Stimulated activated naive CD8-positive, alpha-beta T cell treated with anti-CD3 and anti-CD28 coated beads, Interleukin-15, Interleukin-2, amounts not matched to agents 100 U/mL and 50 U/mL, for 24 hours (primary cell): ENCODE measurements at places on chromosomes 11 and 22.

GRCh38 chr22:41845380-41846267 is 12.7 kb downstream of the SREBF2 start:
- DNase-seq: no peak

- no peak for DNase-seq
These were observed 2.9 kb downstream of the IFITM5 start for GRCh38 chr11:296171-297050.

- DNase-seq: no peak
These were observed 69.7 kb downstream of the FANCF start for GRCh38 chr11:22555881-22556280.

DNA sequence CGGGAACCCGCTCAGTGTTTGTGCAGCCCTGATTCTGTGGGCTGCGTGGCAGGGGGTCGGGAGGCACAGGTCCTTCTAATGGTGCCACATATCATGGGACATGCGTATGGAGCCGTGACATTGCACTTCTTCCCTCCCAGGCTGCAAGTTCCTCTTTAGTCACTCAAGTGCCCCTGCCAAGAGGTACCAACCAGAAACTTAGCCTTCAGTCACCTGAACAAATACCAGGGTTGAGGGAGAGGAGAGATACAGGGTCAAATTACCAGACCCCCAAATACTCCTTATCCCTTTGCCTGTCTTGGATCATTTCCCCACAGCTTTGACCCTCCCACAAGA is 209.1 kb downstream of the BUD13 start:
- no peak for DNase-seq

GRCh38 chr11:10205928-10206327 is 88.1 kb downstream of the SBF2 start:
- no peak for DNase-seq

DNA sequence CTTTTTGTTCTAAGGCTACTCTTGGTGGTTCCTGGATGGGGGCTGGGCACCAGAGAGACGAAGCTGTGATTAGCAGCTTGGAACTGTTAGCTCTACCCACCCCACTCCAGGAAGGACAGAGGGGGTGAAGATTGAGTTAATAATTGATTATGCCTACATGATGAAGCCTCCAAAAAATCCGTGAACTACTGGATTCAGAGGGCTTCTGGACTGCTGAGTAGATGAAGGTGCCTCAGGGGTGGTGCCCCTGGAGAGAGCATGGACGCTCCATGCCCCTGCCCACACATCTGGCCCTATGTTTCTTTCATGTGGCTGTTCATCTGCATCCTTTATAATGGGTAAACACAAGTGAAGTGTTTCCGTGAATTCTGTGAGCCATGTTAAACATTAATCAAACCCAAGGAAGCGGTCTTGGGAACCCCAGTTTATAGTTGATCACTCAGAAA is 47.3 kb upstream of the CYP2D6 start:
- no peak for DNase-seq

GRCh38 chr22:42621505-42622002 is 6.9 kb upstream of the POLDIP3 start:
- peak; percentile 72 for DNase-seq

DNA sequence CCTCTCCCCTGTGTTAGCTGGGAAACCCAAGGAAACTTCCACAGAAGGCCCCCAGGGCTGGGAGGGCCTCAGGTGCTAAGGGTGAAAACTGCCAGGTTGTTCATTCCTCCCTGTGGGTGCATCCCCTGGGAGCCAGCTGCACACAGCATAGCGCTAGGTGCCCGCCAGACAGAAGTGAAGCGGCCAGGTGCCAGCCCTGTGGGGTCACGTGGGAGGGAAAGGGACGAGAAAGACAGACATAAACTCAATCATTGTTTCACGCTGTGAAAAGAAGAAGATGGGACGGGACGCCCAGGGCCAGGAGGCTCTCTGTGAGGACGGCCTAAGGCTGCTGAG is 31.6 kb upstream of the HMOX1 start:
- no peak for DNase-seq

DNA sequence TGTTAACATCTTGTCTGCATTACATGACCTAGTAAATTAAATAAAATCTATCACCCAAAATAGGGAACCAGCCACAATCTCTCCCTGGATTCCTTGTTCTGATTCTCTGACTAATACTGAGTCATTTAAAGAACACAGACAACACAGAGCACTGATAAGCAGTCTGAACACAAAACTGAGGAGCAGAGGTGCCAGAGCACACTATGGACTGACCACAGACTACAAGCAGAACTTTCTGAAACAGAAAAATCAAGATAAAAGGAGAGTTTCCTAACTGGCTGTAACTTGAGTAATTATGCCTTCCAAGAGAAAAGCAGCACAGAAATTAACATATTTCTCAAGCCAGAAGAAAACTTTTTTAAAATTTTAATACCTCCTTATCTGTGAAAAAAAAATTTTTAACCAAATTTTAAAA is 128.8 kb downstream of the SGSM3 start:
- DNase-seq: no peak

GRCh38 chr22:46202897-46203600 is 47.0 kb downstream of the CDPF1 start:
- no peak for DNase-seq

- DNase-seq: no peak
These were observed 357.8 kb upstream of the LARGE1 start for GRCh38 chr22:34278121-34278520.

DNA sequence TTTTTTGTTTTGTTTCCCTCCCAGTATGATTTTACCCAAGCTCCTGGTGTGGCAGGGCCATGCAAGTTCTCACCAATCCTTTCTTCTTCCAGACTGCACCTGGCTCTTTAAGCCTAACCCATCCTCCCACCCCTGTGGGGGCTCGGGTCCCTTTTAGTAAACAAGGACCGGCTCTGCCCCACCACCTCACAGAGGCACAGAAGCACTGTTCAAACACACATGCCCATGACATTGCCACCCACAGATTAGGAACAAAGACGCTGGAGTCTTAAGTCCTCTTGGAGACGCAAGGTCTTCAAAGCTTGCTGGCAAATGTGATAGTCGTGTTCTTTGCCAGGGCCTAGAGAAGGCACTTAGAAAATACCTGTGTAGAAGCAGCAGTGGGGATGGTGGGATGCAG is 18.9 kb downstream of the UQCR10 start:
- no peak for DNase-seq

- no peak for DNase-seq
These were observed 51.9 kb upstream of the ALX4 start for GRCh38 chr11:44361813-44362212.

- DNase-seq: no peak
These were observed 24.1 kb downstream of the PTDSS2 start for GRCh38 chr11:473962-474785.

DNA sequence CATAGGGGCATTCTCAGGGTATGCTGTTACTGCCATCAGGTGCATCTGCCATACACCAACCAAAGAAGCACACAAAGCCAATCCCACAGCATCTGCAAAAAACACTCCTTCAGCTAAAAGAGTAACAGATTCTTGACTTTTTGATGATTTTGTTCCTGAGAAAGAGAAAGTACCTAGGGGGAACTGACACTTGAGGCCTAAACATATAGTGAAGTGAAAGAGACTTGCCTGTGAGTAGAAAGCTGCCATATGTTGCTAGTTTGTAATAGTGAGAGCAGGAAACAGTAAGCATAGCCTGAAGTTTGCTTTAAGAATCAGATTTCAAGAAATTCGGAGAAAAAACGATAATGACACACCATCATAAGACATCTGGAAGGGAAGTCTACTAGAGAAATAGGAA is 97.9 kb upstream of the CTSC start:
- DNase-seq: no peak

- DNase-seq: no peak
These were observed 113.4 kb downstream of the TRPC6 start for GRCh38 chr11:101470419-101470818.

DNA sequence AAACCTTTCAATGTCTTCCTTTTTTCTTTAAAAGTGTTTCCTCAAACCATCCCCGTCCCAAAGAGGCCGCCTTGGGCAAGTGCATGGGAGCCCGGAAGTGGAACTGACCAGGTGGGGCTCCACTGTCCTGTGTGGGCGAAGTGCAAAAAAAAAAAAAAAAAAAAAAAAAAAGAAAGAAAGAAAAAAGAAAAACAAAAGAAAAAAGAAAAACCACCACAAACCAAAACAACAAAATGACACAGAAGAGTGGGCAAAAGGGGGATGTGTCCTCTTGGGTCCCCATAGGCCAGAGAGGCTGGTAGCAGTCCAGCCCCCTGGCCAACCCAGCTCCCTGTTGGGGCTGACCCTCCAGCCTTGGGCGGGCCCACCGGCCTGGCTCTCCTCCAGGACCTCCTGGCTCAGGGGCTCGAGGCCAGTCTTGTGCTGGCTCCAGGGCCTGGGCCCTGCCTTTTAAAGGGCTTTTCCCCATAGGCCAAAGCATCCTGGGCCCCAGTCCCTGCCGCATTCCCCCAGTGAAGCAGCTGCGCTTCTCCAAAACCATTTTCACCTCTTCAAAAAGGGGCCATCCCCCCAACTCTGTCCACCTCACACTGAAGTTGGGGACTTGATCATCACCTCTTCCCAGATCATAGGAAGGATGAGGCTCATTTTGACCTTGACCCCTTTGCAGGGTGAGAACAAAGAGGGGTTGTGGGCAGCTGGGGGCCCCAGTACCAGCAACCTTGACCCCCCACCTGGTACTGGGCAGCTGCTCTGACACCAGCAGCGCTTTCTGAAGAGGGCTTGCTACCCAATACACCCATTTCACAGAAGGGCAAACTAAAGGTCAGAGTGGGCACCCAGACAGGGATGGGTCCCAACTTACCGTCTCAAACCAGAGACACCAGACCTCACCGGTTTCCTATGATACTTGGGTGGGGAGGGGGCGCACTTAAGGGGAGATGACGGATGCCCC is 9.4 kb downstream of the CBX6 start:
- DNase-seq: no peak

DNA sequence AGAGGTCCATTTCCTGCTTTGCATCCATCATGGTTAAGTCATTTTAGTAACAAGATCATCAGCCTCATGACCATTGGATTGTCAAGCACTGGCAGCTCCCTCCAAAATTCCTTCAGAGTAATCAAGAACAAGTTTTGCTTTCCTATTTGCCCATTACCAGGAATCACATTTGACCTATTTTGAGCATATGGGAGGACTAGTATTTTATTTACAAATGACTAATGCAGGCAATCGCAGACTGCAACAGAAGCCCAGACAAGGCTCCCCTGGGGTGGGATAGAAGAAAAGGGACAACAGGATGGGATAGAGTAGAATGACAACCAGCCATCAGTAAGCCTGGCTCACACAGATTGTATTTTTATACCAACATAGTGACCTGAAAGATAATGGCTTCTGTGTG is 9.1 kb downstream of the MMP10 start:
- no peak for DNase-seq

GRCh38 chr22:31130873-31131272 is 8.1 kb downstream of the INPP5J start:
- no peak for DNase-seq

DNA sequence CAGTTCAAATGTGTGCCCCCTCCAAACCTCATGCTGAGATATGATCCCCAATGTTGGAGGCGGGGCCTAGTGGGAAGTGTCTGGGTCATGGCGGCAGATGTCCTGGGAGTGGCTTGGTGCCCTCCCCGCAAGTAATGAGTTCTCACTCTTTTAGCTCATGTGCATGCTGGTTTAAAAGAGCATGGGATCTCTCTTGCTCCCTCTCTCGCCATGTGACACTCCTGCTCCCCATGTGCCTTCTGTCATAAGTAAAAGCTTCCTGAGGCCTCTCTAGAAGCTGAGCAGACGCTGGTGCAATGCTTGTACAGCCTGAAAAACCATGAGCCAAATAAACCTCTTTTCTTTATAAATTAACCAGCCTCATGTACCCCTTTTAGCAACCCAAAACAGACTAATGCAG is 98.8 kb downstream of the SGSM3 start:
- no peak for DNase-seq

GRCh38 chr11:3786781-3787428 is 10.4 kb downstream of the NUP98 start:
- DNase-seq: no peak

GRCh38 chr11:14969901-14970323 is 2.2 kb downstream of the CALCA start:
- peak; percentile 80 for DNase-seq

DNA sequence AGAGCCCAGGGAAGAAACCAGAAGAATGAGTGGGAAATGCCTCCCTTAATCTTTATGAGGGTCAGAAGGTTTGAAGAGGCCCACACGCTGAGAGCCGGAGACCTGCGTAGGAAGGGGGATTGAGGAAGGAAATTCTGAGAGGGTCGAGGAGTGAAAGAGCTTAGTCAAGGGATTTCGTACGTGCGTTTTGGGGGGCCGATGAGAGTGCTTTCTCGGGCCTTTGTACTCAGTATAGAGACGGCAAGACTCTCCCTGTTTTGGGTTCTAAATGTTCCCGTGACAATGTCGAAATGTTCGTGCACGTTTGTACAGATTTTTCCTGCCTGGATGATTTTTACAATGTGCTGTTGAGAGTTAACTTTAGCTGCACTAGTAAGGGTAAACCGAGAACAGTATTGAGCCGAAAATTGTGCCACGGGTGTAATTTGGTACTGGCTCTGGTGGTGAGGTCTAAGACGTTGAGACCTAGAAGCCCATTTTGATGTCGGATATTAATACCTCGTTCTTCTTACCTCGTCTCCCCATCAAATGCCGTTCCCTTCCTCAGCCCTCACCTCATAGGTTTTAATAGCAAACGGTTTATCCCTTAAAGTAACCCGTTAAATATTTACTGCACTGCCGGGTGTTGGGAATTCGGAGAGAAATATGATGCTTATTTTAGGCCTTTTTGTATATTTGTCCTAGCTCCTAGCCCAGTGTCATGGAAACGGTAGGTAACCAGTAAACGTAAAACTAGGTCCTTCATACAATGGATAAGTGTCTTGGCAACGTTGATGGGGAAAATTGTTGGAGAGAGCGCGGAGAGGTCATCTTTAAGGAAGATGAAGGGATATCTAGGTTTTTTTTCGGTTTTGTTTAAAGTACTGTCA is 734 bp downstream of the C11orf58 start:
- peak; percentile 45 for DNase-seq

GRCh38 chr22:42500161-42500835 is 19.3 kb downstream of the RRP7A start:
- DNase-seq: peak; percentile 86

GRCh38 chr11:76419896-76420295 is 24.9 kb upstream of the EMSY start:
- DNase-seq: peak; percentile 19

DNA sequence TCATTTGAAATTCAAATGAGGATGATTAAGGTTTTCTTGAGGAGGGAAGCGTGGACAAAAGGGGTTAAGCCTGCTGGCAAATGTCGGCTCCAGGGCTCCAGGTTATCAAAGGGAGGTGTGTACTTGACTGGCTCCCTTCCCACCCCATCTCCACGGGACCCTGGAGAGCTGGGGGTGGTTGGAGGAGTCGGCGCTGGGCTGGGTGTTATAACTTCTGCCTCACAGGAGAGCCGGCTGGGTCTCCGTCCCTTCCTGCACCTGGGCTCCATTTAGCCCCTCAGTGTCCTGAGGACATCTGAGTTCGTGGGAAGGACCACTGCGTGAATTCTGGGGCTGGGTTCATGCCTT is 15.6 kb downstream of the POU2F3 start:
- DNase-seq: no peak

- DNase-seq: no peak
These were observed 4.1 kb downstream of the C11orf52 start for GRCh38 chr11:111922803-111923202.
